ENCODE measurements at places on chromosomes 16 and 17.
A peak's percentile ranks its signal among the peaks of the same experiment; 100 is the strongest.

DNA sequence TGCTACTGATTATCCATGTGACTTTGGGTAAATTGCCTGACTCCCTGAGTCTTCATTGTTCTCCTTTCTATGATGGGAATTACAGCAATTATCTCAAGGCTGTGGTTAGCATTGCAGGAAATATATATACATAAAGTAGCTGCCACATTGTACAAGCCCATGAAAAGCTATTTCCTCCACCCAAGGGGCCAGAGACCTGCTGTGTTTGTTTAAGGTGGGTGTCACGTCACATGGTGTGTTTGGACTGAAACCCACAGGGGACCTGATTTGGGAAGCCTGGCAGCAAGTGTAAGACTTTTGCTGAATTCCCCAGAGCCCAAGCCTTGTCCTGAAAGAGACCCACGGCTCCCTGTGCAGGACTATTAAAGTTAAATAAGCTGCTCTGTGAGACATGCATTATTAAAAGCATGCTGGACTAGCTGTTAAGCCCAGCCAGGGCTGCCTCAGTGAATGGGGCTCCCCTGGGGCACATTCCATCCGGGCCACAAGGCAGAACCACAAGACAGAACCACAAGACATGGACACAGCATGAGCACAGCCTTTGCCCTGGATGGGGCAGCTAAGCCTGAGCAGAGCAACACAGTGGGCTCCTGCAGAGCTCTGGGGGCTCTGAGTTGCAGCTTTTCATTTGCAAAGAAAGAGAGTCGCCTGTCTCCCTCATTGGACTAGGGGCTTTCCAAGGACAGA, 148.9 kb downstream of the SPACA3 start:
- DNase-seq = no peak

DNA sequence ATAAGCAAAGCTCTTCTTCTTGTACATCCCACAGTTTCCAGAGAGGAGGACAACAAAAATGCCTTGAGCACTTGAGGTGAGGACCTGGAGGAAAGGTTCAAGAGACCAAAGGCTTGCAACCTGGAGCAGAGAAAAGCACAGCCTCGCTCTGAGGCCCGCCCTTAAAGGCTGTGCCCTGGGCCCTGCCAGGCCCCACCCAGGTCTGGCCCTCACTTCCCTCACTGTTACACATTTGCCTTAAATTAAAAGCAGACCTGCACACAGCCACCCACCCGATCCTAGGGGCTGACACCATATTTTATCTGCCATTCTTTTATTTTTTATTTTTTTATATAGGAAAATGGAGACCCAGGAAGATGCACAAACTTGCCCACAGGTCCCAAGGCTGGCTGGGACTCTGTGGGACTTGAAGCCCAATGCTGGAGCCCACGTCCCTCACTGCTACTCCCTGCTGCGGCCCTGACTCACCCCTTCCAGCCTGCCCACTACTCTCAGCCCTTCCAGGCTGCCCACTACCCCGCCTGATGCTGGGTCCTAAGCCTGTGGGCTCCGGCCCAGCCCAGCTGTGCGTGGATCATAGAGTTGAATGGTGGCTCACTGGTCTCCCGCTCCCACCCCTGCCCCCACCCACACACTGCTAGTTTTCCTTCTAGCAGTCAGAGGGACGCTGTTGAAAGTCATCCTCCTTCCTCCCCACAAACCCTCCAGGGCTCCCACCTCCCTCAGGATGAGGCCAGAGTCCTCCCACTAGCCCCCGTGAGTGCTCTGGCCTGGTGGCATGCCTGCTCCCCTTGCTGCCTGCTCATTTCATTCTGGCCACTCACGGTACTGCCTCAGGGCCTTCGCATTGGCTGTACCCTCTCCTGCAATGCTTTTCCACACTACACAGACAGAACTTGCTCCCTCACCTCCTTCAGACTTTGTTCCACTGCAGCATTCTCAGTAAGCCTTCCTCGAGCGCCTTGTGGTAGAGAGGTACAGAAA, 77.6 kb upstream of the MED9 start:
- no peak for DNase-seq

GRCh38 chr17:82729479-82730260, 5.7 kb upstream of the FN3K start:
- DNase-seq = no peak

- peak; percentile 79 for DNase-seq
Observed at GRCh38 chr17:16584273-16584995, 15.4 kb upstream of the ZNF287 start.

- DNase-seq = no peak
Observed at GRCh38 chr16:23826528-23827045, 9.2 kb upstream of the PRKCB start.

GRCh38 chr17:559551-560431, 154.8 kb downstream of the VPS53 start:
- peak; percentile 80 for DNase-seq

- peak; percentile 12 for DNase-seq
Observed at GRCh38 chr17:37134050-37134449, 185.3 kb downstream of the AATF start.

GRCh38 chr17:38815576-38816193, 9.4 kb downstream of the CWC25 start:
- DNase-seq = peak; percentile 79

DNA sequence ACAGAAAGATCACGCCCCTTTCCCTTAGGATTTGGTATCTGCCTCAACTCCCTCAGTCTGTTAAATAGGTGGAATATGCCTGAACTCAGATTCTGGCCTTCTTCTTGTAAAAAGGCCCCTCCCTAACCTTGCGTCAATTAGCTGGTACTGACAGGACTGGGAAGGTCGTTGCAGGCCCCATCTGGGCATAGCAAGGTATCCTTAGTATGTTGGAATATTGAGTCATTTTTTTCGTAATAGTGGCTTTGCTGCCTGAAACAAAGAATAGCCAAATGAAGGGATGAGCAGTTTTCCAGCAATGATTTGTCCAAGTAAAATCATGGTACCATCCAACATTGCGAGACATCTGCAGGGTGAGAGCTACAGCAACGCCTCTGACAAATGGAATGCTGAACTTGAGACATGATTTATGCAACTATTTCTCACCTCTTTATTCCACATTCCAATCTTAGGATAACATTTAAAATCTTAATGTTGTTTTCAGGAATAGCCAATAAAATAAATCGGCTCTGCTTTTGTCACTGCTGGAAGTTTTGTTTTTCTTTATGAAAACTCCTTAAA, 39.3 kb upstream of the BRD7 start:
- no peak for DNase-seq

DNA sequence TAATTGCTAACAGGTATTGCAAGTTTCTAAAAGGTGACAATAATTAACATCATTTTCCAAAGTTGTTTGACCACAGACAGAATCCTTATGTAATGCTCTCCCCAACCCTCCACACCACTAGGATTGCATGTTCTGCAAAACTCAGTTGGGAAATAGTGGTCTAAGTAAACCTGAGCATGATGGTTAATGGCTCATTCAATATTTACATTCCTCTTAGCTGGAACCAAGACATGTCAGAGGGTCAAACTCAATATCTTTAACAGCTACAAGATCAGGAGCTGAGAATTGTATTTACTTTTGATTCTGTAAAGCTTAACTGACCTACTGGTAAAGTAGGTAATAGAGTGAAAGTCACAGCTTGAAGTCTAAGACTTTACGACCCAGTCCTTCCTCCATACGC, 10.2 kb downstream of the MFSD6L start:
- DNase-seq = no peak

- peak; percentile 76 for DNase-seq
Observed at GRCh38 chr17:17075125-17075781, 33.0 kb downstream of the MPRIP start.

- no peak for DNase-seq
Observed at GRCh38 chr17:66449418-66449977, 147.1 kb downstream of the PRKCA start.

- DNase-seq = no peak
Observed at GRCh38 chr16:89563639-89564392, 3.3 kb downstream of the RPL13 start.

- DNase-seq = no peak
Observed at GRCh38 chr16:71443714-71444113, 1.9 kb upstream of the TLE7 start.

DNA sequence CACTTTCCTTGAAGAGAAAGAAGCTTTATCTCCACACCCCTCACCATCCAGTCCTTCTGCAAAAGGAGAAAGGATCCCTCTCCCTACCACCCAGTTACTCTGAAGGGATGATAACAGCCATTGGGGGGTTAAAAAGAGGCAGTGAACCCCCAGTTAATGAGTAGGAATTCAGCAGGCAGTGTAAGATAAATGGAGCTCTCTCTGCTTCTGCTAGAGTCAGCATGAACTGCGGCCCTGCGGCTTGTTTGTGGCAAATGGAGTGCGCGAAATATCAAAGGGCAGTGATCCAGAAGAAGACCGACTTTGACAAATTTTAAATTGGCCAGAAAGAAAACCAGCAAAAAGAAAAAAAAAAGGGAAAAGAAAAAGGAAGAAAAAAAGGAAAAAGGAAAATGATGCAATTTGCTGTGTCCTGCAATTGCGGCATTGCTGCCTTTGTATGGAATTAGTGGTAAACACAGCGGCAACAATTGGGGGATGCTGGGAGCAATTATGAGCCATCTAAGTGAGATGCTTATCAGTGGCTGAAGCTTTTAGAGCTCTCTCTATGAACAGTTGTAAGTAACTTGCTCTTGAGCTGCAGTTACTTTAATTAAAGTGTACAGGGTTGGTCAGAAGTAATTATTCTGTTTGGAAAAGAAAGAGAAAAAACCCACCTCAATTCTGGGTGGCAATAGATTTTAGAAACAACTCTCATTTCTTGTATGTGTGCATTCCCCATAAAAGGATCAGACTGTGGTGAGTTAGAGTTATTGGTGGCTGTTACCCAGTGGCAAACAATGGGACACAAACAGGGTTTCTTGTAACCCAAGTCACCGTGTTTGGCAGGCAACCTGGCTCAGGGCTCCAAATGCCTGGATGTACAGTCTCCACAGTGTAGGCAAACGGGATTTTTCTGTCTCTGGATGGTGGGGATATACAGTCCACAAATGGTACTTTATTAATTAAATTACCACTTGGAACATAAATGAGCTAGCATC, 161.3 kb downstream of the AATF start:
- DNase-seq = no peak

- DNase-seq = no peak
Observed at GRCh38 chr17:64126918-64127317, 3.0 kb downstream of the ERN1 start.

- no peak for DNase-seq
Observed at GRCh38 chr17:82807101-82807500, 32.7 kb downstream of the ZNF750 start.

GRCh38 chr17:17073581-17074403, 31.5 kb downstream of the MPRIP start:
- DNase-seq = peak; percentile 34

DNA sequence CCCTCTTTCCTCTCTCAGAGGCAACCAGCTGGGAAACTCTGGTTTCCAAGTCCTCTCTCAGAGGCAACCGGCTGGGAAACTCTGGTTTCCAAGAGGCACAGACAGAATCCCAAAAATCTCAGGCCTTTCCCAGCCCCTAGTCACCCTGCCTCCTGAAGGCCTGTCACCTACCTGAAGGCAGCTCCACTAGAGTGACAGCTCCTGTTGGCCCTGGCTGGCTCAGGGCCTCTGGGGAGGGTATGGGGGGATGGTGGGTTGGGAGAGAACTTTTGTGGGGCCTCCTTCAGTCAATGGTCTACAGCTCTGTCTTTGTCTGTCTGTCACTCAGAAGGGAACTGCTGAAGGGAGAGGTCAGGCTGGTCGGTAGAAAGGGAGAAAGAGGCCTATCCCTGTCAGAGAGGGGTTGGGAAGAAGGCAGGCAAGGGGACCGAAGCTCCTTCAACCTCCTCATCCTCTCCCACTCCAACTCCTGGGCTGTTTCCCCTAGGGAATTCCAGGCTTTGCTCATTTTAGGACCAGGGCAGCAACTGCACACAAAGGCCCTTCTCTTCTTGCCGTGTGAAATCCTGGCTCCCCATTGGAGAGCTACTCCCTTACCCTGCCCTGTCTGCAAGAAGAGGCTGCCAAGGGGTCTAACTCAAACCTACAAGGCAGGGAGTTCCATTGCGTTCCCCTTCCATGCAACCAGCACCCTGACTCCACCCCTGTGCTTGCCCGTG, 23.6 kb downstream of the COPZ2 start:
- no peak for DNase-seq

GRCh38 chr16:83403761-83404160, 404.0 kb upstream of the HSBP1 start:
- no peak for DNase-seq

DNA sequence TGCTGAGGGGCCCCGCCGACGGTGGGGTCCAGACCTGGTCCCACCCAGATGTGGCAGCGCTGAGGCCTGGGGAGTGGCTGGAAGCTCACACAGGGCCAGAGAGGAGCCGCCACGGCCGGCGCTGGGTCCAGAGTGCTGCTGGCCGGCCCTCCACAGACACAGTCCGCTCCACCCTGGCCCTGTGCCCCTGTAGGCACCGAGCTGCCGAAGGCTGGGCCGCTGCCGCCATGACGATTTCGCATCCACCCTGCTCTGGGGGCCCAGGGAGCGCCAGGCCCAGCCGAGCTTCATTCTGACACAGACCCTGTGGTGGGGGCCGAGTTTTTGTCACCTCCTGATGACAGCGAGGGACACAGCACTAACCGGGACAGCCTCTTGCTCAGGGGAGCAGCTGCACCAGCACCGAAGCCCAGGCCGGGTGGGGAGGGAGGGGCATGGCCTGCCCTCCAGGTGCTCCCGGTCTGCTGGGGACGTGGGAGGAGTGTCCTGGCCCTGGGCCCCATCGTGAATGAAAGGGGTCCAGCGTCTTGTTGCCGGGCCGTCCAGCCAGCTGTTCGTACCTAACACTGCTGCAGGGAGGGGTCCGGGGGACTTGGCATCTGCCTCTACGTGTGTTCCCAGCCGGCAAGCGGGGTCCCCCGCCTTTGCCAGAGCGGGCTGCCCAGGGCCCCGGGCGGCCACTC, 27.1 kb upstream of the SSTR5 start:
- no peak for DNase-seq

GRCh38 chr17:48878920-48879898, 13.4 kb upstream of the ATP5MC1 start:
- peak; percentile 63 for DNase-seq

DNA sequence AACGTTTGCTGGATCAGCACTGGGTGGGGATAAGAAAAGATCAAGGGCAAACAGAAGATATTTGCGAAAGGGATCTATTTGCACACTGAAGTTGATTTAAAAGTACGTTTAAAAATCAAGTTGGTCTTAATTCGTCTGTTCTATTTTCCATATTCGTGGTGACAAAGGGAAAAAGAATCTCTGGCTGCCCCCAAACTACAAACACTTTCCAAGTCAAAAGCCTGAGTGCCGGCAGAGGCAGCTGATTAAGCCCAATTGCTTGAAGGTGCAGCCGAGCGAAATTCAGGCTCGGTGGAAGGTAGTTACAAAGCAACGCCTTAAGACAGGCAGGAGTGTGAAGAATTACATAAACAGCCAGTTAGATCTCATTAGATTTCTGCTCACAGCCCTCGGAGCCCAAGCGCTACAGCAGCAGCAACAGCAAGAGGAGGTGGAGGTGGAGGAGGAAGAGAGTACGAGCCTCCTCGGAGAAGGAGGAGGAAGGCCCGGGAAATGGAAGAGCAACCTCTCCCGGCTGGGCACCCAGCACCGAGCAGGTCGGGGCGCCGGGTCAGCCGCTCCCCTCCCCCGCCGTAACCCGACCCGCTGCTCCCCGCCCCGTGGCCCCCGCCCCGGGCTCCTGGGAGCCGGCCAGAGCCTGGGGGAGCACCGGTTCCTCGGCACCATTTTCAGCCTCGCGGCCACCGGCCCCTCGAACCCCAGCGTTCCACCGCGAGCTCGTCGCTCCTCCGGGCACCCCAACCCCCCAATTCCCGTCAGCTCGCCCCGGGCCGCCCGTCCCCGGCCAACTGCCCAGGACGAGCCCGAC, 890 bp downstream of the TOB1 start:
- DNase-seq = peak; percentile 12
